ENCODE measurements at places on chromosomes 2 and 18.

DNA sequence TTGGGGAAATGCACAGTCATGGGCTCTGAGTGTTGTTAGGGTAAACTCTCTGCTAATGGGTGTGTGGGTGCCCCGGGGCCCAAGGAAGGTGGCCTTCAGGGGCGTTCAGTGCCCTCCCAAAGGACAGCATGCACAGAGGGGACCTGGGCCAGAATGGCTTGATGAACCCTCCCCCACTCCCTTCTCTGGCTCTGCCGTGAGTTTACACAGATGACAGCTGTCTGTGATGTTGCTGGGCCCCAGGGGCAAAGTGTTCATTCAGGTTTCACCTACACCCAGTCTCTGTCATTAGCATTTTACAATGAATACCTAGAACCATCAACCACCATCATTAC is 3.2 kb downstream of the NPPC start:
- DNase-seq, result no peak

DNA sequence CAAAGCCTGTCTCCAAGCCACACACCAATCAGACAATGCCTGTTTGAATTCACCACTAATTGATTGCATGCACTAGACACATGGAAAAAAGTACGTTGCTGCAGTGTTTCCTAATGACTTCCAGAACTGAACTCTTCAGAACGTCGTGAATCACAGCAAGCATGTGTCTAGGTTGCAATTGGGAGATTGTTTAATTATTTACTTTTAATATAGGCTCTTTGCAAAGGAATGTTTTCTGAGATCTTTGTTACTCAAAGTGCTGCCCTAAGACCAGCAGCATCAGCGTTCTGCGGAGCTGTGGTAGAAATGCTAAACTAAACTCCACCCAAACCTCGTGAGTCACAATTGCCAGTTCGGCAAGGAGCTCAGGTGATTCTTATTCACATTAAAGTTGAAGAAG is 52.7 kb upstream of the CCDC68 start:
- DNase-seq, result no peak

GRCh38 chr18:25469489-25469888 is 117.5 kb upstream of the ZNF521 start:
- DNase-seq, result no peak

GRCh38 chr2:120343100-120343432 is 2.9 kb upstream of the INHBB start:
- DNase-seq, result no peak

GRCh38 chr2:236717729-236718128 is 148.1 kb downstream of the ACKR3 start:
- no peak for DNase-seq

DNA sequence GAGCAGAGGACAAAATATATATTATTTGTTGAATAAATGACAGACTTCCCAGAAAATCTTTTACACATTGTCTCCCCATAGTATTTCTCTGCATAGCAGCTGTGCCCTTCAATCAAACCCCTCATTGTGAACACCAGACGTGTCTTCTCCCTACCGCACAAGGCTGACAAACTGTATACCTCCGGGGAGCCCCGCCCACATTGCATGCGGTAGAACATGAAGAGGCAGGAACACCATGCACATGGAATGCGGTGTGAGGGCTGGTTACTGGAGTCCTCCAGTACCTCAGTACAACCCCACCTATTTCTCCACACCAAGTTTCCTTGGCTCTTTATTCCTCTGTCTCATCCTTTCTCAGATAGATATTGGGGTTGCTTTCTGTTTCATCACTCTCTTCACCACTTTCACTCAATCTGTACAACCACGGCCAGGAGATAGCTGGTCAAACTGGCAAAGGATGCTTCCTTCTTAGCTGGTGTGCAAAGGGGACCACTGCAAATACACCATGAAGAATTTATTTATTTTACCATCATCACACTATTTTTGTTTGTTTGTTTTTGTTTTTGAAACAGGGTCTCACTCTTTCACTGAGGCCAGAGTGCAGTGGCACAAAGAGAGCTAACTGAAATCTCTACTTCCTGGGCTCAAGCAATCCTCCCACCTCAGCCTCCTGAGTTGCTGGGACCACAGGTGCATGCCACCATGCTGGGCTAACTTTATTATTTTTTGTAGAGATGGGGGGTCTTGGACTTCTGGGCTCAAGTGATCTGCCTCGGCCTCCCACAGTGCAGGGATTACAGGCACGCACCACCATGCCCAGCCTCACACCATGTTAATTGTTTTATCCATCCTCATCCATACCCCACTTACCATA is 2.3 kb upstream of the NBAS start:
- no peak for DNase-seq

DNA sequence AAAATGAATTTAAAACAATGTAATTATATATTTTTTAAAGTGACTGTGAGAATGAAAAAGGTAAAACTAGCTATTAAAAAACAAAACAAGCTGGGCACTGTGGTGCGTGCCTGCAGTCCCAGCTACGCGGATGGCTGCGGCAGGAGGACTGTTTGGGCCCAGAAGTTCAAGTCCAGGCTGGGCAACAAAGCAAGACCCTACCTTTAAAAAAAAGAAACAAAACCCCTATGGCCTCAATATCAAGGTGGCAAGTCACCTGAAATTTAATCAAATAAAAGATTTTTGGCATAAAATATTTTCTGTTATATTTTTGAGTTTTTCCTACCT is 46.9 kb upstream of the STRN start:
- no peak for DNase-seq

DNA sequence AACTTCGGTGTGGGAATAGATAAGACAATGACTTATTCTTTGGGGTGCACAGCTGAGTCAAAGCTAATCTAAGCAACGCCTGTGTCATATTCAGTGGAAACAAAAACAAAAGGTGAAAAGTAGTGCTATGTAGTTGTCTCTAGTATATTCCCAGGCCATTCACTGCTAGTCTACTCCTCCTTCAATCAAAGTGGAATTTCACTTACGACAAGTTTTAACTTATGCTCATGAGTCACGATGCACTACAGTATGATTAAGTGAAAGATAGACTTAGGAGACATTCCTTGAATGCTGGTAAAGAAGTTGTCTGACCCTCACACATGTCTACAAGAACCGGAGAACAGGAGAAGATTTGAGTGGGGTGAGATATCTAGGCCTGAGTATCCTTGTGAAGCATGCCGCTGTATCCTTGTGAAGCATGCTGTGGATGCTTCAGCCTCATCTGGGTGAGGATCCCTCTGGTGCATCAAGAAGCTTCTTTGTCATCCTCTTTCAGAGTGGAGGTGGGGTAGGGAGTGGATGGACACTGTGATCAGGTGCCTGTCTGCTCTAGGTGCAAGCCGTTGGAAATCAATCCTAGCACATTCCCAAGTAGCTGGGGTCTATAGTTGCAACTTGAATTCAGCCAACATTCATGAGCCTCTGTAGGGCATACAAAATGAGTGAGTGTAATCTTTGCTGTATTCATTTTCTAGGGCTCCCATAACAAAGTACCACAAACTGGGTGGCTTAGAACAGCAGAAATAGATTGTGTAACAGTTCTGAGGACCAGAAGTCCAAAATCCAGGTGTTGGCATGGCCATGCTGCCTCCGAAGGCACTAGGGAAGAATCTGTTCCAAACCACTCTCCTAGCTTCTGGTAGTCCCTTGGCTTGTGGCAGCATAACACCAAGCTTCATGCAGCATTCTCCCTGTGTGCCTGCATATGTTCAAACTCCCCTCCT is 173.5 kb upstream of the FN1 start:
- no peak for DNase-seq

GRCh38 chr2:119823734-119824334 is 64.1 kb downstream of the PTPN4 start:
- DNase-seq, result peak; percentile 38

DNA sequence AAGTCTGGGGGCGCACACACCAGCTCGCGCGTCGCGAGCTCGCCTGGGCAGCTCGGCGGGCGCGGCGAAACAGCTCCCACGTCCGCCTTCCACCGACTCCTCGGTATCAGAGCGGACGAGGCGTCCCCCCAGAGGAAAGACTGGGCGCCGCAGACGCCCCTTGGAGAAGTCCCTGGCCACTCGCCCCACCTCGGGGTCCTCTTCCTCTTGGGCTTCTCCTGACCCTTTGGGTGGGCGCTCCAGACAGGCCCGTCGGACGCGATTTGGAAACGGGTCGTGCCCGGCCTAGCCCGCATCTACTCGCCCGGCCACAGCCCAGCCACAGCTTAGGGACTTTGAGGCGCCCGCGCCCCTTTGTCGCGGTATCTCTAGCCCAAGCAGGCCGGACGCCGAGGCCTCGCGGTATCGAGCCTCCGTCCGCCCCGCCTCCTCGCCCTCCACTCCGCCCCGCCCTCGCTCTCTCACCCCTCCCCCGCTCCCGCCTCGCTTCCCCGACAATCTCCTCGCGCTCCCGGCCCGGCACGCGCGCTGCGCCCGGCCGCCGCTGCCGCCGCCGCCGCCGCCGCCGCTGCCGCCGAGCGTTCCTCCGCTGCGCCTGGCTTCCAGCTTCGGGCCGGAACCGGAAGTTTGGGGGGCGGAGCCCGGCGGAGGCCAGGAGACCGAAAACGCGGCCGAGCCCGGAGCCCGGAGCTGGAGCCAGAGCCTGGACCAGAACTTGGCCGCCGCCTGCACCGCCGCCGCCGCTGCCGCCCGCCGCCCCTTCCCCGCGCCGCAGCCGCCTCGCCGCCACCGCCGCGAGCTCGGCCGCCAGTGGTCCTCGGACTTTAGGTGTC is 749 bp upstream of the ACVR2A start:
- DNase-seq, result peak; percentile 63

DNA sequence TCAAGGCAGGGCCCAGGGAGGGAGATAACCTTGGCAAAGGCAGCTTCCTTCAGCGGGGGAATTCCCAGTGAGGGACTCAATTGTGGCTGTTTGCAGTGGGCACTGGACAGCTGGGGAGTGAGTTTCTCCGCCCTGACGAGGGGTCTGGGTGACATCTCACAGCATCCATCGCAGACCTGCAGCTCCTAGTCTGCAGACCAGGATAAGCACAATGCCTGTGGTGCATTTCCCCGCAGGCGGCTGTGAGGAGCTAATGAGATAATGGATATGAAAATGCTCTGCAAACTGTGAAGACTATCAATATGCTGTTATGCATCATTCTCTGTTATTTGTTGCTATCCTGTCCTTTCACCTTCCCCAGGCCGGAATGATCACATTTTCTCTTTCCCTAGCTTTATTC is 30.0 kb upstream of the CYP1B1 start:
- DNase-seq, result no peak

GRCh38 chr2:30894498-30895119 is 87.4 kb upstream of the CAPN13 start:
- no peak for DNase-seq

- no peak for DNase-seq
Observed at GRCh38 chr18:48780913-48781162, 169.9 kb downstream of the SMAD7 start.

- no peak for DNase-seq
Observed at GRCh38 chr18:42038936-42039335, 83.9 kb downstream of the PIK3C3 start.

DNA sequence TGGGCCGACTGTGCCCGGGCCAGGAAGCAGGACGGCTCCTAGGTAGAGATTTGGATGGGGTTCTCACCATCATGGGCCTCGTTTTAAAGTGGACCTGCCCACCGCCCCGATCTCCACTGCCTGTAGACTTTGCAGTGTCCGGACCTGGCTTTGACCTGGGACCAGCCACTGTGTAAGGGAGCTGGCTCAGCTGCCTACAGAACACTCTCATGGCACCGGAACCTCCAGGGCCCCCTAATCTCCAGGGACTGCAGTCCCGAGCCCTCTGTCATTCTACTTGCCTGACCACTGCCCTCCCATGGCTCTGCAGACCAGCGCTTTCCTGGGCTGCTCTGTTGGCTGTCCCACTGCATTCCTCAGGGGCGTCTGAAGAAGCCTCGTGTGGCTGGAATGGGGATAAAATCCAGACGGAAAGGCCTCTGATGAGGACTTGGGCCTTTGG is 120.8 kb downstream of the GLI2 start:
- DNase-seq, result no peak

- DNase-seq, result peak; percentile 36
Observed at GRCh38 chr18:27206411-27206810, 21.3 kb upstream of the CHST9 start.

DNA sequence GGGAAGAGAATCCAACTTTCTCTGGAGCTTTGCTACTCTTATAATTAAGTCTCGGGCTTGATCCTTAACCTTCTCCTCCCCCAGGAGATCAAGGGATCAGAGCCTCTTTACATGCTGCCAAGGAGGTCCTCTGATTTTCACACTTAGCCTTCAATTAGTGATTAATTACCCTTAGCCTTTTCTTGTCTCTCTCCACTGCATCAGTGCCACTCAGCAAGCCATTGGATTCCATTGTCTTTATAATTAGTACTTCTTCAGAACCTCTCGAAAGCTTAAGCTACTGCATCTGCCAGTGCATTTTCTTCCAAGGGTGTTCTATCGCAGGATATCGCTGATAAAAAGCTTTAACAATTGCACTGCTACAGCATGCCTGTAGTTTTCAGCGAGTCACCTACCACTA is 477.0 kb upstream of the MEIS1 start:
- DNase-seq, result no peak

DNA sequence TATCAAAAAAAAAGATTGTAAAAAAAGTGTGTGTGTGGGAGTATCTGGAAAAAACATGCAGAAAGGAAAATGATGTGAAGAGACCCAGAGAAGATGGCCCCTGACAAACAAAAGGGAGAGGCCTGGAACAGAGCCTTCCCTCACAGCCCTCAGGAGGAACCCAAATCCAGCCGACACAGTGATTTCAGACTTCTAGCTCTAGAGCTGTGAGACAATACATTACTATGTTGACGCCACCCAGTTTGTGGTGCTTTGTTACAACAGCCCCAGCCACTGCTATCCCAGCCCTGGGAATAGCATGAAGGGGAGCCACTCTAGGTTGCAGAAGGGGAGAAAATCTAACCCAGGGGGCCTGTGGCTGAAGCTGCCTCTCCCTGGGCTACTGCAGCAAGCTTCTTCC is 59.0 kb upstream of the ZBTB7C start:
- no peak for DNase-seq

DNA sequence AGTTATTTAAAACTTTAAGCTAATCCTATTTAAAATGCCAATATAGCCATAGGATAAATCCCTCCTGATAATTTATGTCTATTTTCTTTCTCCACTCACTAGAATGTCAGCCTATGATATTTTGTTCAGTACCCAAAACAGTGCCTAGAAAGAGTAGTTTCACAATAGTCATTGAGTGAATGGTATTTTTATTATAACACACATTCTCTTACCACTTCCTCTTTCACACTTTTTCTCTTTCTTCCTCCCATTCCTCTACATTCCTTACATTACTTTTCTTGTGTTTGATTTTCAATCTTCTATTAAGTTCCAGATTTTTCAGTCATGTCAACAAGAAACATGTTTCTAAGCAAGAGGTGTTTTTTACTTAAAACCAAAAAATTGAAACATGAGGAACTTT is 327.6 kb upstream of the UBE2E3 start:
- peak; percentile 82 for DNase-seq

GRCh38 chr2:164515734-164516133 is 105.5 kb downstream of the GRB14 start:
- DNase-seq, result no peak

DNA sequence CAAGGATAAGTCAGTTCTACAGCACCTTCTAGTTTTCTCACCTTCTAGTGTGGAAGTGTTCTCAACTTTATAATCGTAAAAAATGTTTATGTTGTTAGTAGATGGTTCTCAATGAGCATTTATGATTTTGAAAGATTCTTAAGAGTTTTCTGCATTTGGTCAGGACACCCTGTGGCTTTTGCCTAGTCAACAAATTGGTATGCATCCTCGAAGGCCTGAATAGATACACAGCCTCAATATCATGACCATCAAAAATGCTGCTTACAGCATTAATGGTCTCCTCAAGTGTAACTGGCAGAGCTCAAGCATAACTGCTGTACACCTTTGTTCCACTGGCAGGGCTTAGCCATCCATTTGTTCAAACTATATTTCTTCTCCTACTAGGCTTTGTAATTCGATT is 96.7 kb downstream of the CRACDL start:
- DNase-seq, result no peak
